LHCN-M2 (cell line): ENCODE measurements at places on chromosomes 12 and 14. TPM values are rescaled to one million over a fixed set of nuclear protein-coding genes. Genes with fewer than 3 reads are reported as not detected.

The FOXA1 gene
- total RNA-seq = 0.13 TPM in 1 of 2 replicates, not detected in the other

The SLC39A2 gene
- not detected in 2 replicates for total RNA-seq

DNA sequence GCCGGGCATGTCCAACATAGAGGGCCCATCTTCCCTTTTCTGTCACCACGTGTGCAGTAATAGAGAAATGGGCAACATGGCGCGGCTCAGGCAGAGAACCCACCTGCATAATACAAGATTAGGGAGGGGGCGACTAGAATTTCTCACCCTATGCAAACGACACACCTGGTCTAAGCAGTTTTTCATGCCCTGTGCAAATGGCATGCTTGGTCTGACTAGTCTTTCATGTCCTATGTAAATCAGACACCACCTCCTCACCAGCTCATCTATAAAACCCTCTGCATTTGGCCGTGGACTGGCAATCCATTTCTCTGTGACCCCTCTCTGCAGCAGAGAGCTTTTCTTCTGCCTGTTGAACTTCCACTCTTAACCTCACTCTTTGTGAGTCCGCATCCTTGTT, 180.2 kb upstream of the PZP start:
- no peak for DNase-seq

DNA sequence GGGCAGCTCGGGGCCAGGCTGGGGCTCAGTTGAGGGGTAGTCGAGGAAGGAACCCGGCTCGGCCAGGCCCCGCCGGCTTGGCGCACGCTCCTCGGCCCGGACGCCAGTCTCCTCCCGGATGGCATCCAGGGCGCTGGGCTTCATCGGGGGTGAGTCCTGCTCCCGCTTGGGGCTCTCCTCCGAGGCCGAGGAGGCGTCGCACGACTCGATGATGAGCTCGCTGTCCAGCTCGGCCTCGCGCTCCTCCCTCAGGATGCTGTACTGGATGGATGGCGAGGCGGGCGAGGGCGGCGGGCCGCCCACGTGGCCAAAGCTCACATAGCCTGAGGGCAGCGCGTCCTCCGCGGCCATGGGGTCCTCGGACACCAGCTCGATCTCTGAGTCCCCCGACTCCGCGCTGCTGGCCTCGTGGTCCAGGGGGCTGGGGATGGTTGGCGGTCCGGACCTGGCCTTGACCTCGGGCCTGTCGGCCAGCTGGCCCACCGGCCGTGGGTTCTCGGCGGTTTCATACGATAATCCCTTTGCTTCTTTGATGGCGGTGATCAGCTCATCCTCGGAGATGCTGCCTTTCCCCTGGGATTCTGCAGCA, 143.4 kb downstream of the RTN1 start:
- DNase-seq = no peak

The PLA2G1B gene
- total RNA-seq = not detected in 2 replicates

GRCh38 chr14:90570461-90570860, 173.6 kb downstream of the CALM1 start:
- no peak for DNase-seq

GRCh38 chr12:48126953-48127630, 7.9 kb downstream of the PFKM start:
- DNase-seq = no peak

The GNPTAB gene
- 16.5 and 18.0 TPM in 2 replicates for total RNA-seq

- DNase-seq = peak; percentile 3
Measured at GRCh38 chr12:65164774-65165173, 4.6 kb upstream of the LEMD3 start.

The GLIPR1 gene
- 56.1 and 60.3 TPM in 2 replicates for total RNA-seq

DNA sequence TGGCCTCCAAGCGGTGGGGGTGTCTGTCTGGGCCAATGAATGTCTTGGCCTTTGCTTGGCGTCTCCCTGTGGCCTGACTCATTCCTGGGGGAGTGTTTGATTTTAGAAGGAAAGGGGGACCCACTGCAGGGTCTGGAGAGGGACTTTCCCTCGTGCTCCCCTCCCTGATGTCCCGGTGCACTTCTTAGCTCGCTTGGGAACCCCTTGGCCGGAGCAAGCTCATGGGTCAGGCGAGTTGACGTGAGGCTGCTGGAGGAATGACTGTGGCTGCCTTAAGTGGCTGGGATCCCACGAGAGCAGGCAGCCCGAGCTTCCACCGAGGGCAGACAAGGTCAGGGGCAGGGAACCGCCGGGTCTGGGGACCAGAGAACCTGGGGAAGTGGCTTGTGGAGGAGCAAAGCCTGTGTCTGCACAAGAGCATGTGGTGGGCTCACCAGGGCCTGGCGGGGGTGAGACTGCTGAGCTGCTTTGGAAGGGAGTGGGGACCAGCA, 218.4 kb upstream of the C14orf180 start:
- DNase-seq = no peak

DNA sequence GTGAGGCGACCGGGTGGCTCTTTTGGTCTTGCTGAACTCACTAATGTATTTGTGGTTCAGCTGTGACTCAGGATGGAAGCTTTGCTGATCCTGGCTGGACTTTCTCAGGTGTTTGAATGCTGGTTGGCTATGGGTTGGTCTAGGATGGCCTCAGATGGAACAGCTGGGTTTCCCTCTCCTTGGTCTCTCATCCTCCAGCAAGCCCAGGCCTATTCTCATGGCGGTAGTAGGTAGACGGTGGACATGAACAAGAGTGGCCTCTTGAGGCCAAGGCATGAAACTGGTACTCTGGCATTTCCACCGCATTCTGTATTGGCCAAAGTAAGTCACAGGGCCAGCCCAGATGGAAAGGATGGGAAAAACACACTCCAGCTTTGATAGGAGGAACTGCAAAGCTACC, 11.8 kb upstream of the POLR3B start:
- DNase-seq = peak; percentile 66

The AMDHD1 gene
- total RNA-seq = 0.17 and 0.45 TPM in 2 replicates

The ERH gene
- 147 and 159 TPM in 2 replicates for total RNA-seq

DNA sequence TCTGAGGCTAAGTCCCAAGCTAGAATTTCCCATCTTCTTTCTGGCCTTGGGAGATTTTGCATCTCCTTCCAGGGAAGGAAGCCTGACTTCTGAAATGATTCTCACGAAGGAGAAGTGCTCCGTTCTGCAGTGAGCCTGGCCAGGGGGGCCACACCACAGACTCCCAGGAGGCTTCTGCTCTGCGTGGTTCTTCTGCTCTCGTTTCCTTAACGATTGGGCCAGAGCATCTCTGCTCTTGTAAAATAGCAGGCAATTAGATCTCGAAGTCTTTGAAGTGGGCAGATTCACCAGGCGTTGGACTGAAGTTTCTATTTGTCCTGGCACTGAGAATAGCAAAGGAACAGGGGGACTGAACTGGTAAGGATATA, 6.7 kb upstream of the BATF start:
- DNase-seq = no peak

The CMTM5 gene
- not detected in 2 replicates for total RNA-seq

GRCh38 chr12:132276827-132277373, 52.5 kb downstream of the GALNT9 start:
- no peak for DNase-seq

The FERMT2 gene
- total RNA-seq = 87.5 and 89.6 TPM in 2 replicates

The TTC9 gene
- 5.1 and 5.6 TPM in 2 replicates for total RNA-seq

The EIF2S3B gene
- total RNA-seq = 0.32 and 0.34 TPM in 2 replicates

- DNase-seq = no peak
Measured at GRCh38 chr14:69703047-69704039, 63.6 kb upstream of the SRSF5 start.

The HSPA2 gene
- 16.7 TPM in 2 replicates for total RNA-seq

- no peak for DNase-seq
Measured at GRCh38 chr12:104579718-104580495, 123.2 kb downstream of the CHST11 start.

The RND1 gene
- not detected in 2 replicates for total RNA-seq

The ATF7IP gene
- total RNA-seq = 24.4 and 41.9 TPM in 2 replicates

- no peak for DNase-seq
Measured at GRCh38 chr12:104742551-104743201, 215.4 kb downstream of the SLC41A2 start.

DNA sequence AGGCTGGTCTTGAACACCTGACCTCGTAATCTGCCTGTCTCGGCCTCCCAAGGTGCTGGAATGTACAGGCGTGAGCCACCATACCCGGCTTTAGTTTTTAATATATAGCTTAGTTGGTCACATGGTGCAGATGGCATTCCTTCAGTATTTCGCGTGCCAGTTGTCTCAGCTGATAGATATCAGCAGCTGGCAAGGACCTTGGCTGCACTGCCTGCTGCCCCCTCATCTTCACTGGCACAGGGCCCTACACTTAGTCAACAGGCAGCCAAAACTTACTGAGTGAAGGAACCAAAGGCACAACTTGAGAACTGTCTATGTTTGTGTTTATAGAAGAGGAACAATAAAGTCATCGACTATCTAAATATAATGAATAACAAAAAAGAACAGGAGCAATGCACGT, 31.0 kb downstream of the EID3 start:
- peak; percentile 67 for DNase-seq

DNA sequence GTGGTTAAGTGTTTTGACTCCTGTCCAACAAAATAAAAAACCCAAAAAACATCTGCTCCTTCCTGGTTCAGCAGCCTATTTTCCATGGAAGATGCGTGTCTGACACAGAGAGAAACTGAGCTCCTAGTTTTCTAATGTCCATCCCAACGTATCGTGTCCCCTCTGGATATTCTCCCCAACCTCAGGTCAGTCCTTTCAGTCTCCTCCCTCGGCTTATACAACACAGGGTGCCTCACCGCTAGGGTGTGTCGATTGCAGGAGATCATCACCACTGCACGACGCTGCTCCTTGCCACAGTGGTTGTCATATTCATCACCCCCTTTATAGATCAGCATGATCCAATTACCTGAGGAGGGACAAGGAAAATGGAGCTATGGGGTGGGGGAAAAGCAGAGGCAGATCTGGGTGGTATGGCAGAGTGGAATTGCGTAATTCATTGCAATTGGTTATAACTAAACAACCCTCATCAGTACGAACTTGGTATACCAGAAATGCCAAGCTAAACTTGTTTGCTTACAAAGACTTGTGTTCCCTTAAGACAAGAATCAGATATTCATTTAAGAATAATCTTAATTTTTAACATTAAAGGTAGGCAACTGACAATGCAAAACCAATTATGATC, 5.8 kb downstream of the M6PR start:
- no peak for DNase-seq

DNA sequence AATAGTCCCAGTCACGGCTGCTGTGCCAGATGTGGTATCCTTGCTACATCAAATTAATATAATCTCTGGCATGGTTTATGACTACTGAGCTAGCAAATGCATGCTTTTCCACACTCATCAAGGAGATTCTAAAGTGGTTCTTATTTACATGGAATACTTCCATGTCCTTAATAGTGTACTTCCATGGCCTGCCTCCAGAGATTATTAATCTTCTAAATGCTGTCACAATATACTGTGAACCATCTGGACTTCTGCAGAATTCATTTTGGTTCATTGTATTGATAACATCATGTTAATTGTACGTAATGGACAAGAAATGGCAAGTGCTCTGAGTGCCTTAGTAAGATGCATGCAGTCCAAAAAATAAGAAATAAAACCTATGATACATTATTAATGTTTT, 230.8 kb downstream of the NUAK1 start:
- DNase-seq = no peak

- no peak for DNase-seq
Measured at GRCh38 chr12:120209851-120210250, 8.9 kb upstream of the RPLP0 start.

The WIF1 gene
- total RNA-seq = 1.1 and 2.2 TPM in 2 replicates

The C12orf54 gene
- not detected in 2 replicates for total RNA-seq

DNA sequence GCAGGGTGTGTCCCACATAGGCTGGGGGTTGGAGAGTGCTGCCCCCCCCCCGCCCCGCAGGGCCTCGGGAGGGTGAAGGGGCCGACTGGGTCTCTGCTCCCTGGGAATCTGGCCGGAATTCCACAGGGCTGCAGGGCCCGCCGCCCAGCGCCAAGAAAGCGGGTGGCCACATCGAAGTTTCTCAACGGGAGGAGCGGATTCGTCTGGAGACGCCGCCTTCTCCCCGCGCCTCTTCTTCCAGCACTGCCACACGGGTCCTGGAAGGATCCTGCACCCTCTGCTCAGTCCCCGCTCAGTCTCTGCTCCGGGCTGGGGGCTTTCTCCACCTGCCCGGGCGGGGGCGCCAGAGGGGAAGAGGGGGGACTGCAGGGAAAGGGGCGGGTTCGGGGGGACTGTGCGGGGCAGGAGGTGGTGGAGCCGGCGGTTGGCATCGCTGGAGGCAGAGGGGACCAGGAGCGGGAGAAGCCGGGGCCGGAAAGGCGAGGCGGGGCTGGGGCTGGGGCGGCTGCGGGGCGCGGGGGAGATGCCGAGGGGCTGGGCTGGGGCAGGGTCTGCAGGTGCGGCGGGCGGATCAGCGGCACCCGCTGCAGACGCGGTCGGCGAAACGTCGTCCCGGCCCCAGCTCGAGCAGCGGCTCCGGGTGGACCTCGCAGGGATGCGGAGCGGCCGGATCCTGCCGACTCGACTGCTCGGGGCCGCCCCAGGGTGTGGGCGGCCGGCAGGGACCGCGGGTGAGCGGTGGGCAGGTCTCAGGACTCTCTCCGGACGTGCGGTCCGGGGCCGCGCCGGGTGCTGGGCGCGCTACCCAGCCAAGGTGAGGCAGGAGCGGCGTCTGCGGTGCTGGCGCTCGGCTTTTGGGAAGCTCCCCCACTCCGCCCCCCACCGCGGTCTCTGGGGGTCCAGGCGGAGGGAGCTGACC, 811.4 kb upstream of the TMEM132C start:
- DNase-seq = no peak

DNA sequence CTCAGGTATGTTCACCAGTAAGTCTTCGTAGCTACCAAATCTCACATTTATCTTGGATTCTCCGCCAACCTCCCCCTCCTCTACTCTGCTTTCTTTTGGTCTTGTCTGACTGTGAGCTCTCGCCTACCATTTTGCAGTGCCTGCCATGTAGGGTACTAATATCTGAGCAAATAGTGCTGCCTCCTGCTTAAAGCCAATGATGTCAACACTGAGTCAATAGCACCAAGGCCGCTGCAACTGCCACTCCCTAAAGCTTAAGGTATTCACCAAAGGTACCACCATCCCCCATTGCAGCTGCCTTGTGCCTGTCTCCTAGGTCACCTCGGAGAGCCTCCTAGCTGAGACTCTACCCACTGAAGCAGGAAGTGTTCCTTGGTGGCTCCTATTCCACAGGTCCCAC, 114.8 kb upstream of the FUT8 start:
- no peak for DNase-seq

The CCDC92 gene
- 10.3 and 16.4 TPM in 2 replicates for total RNA-seq

GRCh38 chr12:92546635-92547348, 156.0 kb upstream of the PLEKHG7 start:
- no peak for DNase-seq

- no peak for DNase-seq
Measured at GRCh38 chr12:3863756-3864155, 9.4 kb downstream of the PARP11 start.

GRCh38 chr12:51323966-51324895, at the start of gene BIN2:
Gene BIN2 (minus strand): TSS chr12:51324174. CDS start chr12:51324102, 72 bp downstream.
- no peak for DNase-seq

The TMEM63C gene
- total RNA-seq = 0.06 TPM in 1 of 2 replicates, not detected in the other

DNA sequence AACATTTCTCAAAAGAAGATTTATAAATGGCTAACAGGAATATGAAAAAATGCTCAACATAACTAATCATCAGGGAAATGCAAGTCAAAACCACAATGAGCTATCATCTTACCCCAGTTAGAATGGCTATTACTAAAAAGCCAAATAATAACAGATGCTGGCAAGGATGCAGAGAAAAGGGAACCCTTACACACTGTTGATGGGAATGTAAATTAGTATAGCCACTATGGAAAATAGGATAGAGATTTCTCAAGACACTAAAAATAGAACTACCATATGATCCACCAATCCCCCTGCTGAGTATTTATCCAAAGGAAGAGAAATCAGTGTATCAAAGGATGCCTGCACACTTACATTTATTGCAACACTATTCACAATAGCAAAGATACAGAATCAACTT, 58.3 kb downstream of the GUCY2C start:
- peak; percentile 30 for DNase-seq

The FIGNL2 gene
- 0.13 and 0.17 TPM in 2 replicates for total RNA-seq

The ABHD12B gene
- total RNA-seq = not detected in 2 replicates

GRCh38 chr12:127214186-127214585, 1052.8 kb upstream of the TMEM132C start:
- DNase-seq = no peak
